ENCODE measurements at places on chromosomes 12 and 14.

DNA sequence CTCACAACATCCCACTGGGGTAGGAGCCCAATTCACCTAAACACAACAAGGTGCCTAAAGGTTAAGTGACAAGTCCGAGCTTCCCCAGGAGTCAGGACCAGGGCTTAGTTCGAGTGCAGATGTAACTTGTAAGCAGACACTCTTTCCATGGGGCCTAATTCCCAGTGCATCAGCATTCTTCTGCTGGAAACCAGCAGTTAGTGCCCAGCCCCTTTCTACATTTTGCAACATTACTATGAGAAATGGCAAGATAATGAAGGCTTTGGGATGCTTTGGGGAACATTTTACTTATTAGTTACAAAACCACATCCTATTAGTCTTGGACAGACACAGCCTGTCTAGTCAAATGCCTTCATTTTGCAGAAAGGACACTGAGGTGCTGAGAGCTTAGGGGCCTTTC, 179.8 kb downstream of the CALM1 start:
- DNase-seq = no peak

- no peak for DNase-seq
Observed at GRCh38 chr14:106823552-106823951, 1297.2 kb downstream of the TMEM121 start.

GRCh38 chr14:50954811-50955372, 10.6 kb upstream of the PYGL start:
- DNase-seq = no peak

DNA sequence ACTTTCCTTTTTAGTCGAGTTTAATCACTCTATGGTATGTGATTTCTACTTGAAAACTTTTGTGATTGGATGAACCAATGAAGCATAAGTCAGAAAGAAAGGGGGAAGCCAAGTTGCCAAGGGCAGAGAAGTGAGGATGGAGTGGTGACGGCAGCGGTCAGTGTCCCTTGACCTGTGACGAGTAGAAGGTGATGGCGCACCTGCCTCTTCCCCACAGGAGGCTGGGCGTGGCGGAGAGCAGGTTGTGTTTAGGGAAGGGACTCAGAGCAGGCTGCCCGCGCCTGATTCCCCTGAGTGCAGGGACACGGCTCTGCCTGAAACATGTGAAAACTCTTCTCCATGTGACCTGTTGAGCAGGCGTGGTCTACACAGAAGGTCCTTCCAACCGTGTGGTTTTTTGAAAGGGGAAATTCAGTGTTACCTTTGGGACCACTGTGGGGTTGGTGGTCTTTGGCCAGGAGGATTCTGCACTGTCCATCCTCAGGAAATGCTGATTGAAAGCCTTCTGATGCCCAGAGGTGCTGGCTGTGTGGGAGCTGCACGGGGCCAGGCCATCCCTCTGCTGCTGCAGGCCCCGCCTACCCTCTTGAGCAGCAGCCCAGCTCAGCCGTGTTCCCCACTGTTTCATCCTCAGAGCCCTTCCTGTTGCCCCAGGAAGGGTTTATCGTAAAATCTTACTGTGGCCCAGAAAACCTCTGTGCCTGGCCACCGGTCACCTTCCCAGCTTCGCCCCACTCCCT, 23.5 kb upstream of the AMN start:
- no peak for DNase-seq

DNA sequence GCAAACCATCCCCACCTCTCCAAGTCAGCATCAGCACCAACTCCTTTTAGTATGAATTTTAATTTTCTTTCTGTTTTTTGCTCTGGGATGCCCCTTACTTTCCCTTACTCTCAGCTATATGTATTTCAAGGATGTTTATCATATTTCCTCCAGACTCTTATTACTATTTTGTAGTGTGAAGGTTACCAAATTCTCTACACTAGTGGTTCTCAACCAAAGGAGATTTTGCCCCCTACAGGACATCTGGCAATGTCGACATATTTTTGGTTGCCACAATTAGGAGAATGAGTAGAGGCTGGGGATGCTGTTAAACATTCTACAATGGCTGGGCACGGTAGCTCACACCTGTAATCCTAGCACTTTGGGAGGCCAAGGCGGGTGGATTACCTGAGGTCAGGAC, 29.1 kb upstream of the SOS2 start:
- DNase-seq = no peak

DNA sequence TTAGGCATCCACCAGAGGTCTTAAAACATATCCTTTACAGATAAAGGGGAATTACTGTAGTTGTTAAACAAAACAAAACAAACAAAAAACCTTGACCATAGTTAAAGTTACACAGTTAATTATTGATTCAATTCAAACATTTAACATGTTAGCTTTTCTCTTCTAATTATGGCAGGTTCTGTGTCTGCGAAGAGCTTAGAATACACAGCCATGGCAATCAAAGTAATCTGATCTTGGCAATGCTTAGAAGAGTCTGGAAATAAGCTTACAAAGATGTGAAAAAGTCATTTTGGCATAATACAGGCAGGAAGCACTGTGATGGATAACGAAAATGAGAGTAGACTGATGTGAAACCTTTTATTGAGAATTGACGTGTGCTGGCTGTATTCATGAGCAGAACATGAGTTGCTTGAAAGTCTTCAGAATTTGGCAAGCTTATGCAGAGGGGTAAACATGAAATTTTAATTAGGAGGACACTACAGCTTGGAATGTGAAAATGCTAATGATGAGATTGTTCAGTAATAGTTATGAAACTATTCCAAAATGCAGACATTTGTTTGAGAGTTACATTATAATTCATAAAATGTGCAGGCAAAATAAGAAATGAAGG, 629.6 kb downstream of the FSCB start:
- no peak for DNase-seq

GRCh38 chr12:132071830-132072384, 72.2 kb downstream of the DDX51 start:
- DNase-seq = no peak

DNA sequence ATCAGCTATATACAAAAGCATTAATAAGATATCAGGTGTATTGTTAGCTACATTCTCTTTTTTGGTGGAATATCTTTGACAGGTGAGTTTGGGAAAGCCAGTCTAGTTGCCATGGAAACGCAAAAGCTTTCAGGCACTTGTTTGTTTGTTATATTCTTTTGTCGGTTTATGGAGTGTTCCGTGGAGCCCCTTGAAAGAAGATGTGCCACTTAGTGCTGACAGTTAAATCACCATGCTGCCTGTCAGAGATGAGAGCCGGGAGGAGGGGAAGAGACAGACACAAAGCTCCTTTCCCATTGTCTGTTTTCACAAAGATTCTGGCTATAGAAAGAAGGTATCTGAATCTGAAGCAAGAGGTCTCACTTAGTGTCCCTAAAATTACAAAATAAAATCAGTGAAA, 170.8 kb downstream of the SNAPC1 start:
- no peak for DNase-seq

DNA sequence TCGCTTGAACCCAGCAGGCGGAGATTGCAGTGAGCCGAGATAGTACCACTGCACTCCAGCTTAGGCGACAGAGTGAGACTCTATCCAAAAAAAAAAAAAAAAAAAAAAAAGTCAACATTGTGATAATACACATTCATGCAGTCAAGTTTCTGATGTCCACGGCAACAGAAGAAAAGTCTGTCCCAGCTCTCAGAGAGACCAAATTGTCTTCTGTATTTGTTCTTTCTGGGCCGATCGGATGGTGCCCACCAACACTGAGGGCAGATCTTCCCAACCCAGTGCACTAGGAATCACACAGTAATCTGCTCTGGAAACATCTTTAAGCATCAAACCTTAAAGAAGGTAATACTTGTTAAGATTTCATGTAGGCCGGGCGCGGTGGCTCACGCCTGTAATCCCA, 31.6 kb downstream of the EAPP start:
- no peak for DNase-seq

- DNase-seq = no peak
Observed at GRCh38 chr12:101924618-101925017, 47.2 kb downstream of the DRAM1 start.

DNA sequence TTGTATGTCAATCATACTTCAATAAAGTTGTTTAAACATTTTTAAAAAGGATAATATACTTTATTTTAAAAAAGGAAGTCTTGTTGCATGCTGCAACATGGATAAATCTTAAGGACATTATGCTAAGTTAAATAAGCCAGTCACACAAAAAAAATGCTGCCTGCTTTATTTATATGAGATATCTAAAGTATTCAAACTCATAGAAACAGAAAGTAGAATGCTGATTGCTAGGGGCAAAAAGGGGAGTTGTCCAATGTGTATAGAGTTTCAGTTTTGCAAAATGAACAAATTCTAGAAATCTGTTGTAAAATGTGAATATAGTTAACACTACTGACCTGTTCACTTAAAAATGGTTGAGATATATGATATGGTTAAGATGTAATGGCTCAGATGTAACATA, 8.7 kb downstream of the KLRC4 start:
- DNase-seq = no peak

- no peak for DNase-seq
Observed at GRCh38 chr14:39568809-39569538, 136.7 kb upstream of the FBXO33 start.

DNA sequence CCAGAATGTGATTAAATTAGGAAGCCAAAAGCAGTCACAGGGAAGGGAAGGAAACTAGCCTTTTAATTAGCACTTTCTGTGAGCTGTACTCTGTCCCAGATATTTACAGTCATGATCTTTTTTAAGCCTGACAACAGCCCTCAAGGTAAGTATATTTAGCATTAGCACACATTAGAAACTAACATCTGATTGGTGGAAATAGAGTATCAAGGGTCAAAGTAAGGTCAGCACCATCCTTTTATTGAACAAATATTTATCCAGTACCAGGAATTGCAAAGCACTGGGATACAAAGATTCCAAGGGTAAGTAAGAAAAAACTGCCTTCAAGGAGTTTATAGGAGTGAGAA, 28.2 kb downstream of the RPGRIP1 start:
- DNase-seq = no peak

DNA sequence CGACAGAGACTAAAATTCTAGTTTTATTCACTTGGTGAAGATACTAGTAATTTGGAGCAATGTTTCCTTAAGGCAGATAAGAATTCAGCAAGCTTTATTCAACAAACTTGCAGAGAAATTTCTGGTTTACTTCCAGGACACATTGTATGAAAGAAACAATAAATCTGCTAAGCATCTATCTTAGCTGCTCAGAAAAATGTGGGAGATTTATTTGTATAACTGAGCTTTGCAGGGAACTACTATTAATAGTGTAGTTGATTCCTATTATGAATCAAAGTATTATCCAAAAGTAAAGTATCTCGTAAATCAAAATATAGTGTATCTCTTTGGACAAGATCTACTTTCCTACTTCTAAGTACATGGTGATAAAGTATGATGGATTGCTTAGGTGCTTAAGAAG, 239.4 kb upstream of the TMTC1 start:
- DNase-seq = no peak

GRCh38 chr12:90024262-90024661, 315.6 kb upstream of the ATP2B1 start:
- no peak for DNase-seq

GRCh38 chr12:92722897-92723296, 20.1 kb downstream of the PLEKHG7 start:
- DNase-seq = no peak

GRCh38 chr14:76948976-76949375, 79.5 kb downstream of the IRF2BPL start:
- DNase-seq = no peak

GRCh38 chr14:63745858-63746425, 18.1 kb upstream of the SGPP1 start:
- DNase-seq = no peak

DNA sequence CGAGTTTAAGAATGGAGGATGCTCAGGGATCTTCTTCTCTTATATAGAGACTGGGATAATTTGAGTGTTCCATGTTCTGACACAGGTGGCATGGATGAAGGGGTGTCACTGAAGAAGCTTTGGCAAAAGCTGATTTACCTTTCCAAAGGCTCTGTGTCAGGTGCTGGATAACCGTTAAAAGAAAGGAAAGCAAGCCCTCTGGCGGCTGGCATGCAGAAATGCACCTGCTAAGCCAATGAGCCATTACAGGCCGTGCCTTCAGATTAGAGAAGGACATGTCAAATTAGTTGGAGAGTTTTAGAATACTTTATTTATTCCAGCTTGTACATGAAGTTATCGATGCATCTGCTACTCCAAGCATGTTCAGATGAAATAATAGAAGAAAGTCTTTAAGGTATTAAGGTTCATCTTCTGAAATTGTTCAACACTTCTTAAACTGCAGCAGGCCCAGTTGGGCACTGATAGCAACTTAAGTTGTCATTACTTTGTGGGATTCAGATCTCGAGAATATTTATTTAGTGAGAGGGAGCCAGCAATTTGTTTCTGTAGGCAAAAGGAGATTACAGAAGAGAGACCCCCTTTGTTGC, 678.2 kb downstream of the NRXN3 start:
- peak; percentile 45 for DNase-seq

DNA sequence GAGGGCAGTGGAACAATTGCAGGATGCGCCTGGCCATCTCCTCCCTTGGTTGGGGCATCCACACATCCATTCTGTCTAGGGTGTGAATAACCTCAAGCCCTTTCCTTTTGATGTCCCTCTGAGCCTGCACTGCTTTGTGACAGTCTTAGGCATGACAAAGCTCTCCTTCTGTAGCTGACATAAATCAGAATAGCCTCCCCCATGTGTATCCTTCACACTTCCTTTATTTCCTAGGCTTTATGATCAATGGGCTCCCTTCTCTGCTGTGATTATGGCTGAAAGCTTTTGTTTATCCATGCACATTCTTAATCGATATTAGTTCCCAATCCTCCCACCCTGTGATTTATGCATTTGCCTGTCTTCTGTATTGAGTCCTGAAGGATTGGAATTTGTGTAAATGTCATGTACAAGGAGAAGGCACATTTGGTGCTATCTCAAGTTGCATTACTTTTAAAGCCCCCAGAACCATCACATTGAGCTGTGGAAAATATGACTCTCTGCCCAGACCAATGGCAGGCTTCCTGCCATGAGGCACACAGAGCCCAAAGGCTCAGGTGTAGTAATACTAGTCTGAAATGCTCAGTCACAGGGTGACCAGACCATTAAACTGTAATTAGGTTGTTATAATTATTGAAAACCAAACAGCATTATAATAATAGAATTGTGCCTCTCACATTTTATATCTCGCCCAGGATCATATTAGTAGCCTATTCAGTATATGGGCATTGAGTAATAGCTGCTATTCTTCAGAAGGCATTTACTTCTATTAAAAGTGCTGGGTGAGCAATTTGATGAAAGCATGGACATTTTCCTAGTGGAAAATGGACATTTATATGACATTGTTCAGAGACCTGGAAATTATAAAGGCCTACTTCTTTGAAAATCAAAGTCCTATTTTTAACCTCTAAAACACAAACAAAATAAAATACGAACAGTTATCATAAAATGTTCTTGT, 14.0 kb downstream of the EMP1 start:
- DNase-seq = no peak

GRCh38 chr12:125218952-125219351, 153.7 kb downstream of the AACS start:
- DNase-seq = no peak
